Right lobe of liver (tissue), 6 donors: ENCODE measurements at places on chromosomes 16 and 17. TPM values are rescaled to one million over a fixed set of nuclear protein-coding genes. Genes with fewer than 3 reads are reported as not detected.

- DNase-seq: no peak
Observed at GRCh38 chr16:22859925-22860324, 46.0 kb downstream of the HS3ST2 start.

DNA sequence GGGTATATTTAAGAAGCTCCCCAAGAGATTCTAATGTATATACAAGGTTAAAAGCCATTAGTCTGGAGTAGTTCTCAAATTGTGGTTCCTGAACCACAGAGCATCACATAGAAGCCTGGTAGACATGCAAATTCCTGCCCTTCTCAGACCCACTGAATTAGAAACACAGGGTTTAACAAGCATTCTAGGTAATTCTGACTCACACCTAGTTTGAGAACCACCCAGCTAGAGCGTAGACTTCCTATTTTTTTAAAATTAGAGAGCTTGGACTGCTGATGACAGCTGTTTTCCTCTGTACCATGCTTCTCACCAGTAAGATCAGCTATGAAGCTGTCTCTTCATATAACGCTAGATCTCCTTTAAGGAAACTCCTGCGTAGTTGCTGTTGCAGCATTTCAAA lies 50.6 kb downstream of the HS3ST3B1 start:
- DNase-seq: no peak

DNA sequence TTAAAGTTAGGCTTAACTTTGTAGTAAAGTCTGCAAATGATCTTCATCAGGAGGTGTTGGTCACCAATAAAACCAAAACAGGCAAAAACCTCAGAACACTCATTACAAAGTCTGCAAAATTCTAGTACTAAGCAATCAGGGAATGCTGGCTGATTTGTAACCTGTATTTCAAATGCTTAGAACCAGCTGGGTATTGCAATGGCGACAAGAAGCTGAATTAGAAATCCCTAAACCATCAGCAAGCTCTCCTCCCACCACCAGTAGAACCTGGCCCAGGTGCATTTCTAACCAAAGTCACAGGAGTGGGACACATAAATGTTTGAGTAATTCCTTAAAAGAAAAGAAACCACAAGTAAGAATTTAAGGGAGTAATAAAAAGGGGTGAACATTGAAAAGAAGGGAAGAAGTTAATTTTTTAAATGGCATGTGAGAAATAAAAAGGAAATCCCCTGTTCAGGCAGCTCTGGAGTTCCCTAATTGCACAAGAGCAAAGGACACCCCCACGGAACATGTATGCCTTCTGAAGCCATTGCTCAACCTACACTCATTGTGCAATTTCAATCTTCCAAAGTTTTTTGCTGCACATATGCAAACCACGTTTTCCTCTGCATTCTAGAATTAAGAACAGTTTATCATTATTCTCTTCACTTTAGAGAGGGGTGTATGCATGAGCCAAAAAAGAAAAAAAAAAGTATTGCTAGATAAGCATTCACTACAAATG lies 102.9 kb downstream of the HIC1 start:
- no peak for DNase-seq

GRCh38 chr17:50638606-50638965 lies 3.9 kb downstream of the ABCC3 start:
- DNase-seq: peak; percentile 32

- no peak for DNase-seq
Observed at GRCh38 chr16:27695161-27695560, 145.2 kb downstream of the KATNIP start.

- DNase-seq: no peak
Observed at GRCh38 chr17:28466001-28466400, 7.4 kb upstream of the SLC13A2 start.

GRCh38 chr17:4585638-4585994 lies 1.3 kb downstream of the SMTNL2 start:
- no peak for DNase-seq

GRCh38 chr16:75567911-75568310 lies 1.7 kb downstream of the GABARAPL2 start:
- DNase-seq: no peak

GRCh38 chr17:27552276-27552732 lies 78.7 kb upstream of the LGALS9 start:
- DNase-seq: no peak

NRN1L gene
- total RNA-seq: not detected

GHDC gene
- 10.6 TPM for total RNA-seq

TEKT1 gene
- not detected for total RNA-seq

ELMO3 gene
- 8.0 TPM for total RNA-seq
